ENCODE measurements at places on chromosomes 4 and X.

GRCh38 chr4:174198828-174199227 is 84.6 kb downstream of the FBXO8 start:
- DNase-seq: no peak

DNA sequence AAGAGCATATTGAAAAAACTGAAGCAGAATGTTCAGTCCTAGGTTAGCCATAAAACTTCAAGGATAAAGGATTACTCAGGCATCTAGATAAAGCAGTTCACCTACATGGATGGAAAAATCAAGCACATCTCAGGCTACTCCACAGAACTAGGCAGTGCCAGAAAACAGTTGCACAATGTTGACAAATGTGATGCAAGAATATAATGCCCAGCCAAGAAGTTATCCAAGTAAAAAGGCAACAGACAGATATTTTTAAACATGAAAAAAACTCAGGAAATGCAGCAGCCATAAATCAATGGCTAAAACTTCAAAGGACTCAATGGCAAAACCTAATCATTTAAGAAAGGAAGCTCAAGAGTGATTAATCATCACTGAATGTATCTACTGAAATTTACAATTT is 456.0 kb upstream of the FAM241A start:
- no peak for DNase-seq

DNA sequence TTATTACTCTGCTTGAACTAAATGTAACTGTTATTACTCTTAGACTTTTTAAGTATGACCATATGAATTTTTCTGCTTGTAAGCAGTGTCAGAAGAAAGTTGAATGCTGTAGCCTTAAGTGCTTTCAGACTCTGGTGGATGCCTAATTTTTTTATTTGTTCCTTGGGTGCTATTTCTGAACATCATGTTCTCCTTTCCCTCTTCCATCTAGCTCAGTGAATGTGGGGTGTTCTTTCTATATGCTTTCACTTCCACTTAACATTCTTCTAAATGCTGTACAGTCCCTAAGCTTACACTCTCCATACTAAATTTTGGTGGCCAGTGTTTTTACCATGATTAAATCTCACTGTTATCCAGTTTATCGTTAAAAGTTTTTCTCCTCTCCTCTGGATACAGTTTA is 3.6 kb downstream of the DCK start:
- no peak for DNase-seq

DNA sequence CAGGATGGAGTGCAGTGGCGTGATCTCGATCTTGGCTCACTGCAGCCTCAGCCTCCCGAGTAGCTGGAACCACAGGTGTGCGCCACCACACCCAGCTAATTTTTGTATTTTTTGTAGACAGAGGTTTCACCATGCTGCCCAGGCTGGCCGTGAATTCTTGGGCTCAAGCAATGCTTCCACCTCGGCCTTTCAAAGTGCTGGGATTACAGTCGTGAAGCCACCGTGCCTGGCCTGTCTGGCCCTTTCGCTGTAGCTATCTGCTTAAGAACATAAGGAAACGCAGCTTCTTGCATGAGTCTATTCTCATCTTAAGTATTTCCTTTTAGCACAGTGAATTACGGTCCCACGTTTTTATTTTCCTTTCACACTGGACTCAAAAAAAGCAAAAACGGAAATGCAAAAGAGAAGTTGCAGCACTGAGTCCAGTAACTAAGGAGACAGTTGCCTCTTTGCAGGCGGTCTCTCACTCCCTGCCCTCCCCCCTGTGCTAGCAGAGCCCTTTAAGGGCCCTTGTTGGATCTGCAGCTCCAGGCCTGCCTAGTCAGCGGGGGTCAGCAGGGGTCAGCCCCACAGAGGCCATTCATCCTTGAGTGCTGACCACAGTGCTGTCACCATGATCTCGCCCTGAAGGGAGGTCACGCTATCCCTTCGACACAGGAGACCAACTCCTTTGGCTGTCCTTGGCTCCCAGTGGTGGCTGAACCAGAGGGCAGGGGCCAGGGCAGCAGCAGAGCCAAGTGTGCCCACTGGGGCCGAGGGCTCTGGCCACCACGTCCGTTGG is 21.8 kb upstream of the TBC1D14 start:
- no peak for DNase-seq

DNA sequence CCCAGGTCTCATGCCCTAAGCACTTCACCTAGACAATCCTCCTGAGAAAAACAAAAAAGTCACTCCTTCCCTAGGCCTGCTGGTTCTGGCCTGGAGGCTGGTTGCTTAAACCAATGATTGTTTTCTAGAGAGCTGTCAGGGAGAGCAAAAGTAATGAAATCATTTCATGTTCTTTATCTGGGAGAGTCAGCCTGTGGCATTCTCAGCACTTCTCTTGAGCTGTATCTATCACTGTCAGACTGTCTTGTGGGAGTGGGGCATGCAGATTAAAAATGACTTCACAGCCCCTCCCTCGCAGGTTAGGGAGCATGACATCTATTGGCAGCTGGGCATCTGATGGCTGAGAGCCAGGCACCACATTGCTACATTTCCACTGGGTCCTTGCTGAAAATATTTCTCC is 20.4 kb upstream of the TMEM154 start:
- no peak for DNase-seq

- DNase-seq: no peak
These were observed 367.8 kb upstream of the SLC7A11 start for GRCh38 chr4:138609943-138610350.

DNA sequence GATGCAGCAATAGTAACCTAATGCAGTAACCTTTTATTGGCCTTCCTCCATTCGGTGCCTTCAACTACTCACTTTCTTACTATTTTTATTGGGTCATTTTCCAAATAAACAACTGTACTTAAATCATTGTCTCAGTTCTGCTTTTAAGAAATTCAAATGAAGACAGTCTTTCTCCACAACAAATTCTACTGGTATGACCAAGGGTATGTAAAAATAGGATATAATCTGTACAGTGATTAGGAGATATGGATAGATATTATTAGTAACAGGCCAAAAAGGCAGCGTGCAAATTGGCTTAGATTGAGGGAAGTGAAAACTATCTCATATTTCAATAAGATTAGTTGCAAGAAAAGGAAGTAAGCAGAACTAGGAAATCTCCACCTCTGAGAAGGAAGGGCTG is 177.4 kb upstream of the PPP1R2C start:
- DNase-seq: no peak

DNA sequence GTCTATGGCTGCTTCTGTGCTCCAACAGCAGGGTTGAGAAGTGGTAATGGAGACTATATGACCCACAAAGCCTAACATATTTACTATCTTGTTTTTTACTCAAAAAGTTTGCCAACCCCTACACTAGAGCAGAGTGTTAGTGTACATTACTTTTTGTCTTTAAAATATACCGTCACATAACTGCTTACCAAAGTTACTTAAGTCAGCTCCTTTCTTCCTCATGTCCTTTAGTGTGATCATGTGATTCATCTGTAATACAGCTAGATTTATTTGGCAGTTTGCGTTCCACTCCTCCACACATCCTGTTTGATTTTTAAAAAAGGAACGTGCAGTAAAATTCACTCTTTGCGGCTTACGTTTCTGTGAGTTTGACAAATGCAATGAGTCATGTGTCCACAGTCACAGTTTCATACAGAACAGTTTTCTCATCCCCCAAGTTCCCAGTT is 162.4 kb upstream of the GPRIN3 start:
- DNase-seq: no peak

- DNase-seq: no peak
These were observed 42.9 kb downstream of the ACSL1 start for GRCh38 chr4:184782731-184783373.

GRCh38 chr4:77593993-77594392 is 11.6 kb upstream of the CXCL13 start:
- DNase-seq: no peak

- no peak for DNase-seq
These were observed 1.7 kb upstream of the SLC2A9 start for GRCh38 chr4:10023050-10023419.

DNA sequence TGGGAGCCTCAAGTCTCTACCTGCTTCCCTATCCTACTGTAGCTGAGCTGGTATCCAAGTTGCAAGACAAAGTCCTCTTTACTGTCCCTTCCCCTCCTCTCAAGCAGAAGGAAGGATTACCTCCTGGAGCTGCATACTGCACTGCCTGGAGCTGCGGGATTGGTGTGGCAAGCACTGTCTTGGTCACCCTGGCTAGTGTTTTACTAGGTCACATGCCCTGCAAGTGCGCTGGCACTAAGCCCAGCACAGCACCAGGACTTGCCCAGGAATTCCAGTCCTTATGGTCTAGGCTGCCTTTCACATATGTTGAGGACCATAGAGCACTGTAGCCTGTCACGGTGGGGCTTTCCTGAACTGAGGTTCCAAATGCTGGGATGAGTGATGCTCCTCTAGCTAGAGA is 227.3 kb upstream of the ZC4H2 start:
- no peak for DNase-seq

DNA sequence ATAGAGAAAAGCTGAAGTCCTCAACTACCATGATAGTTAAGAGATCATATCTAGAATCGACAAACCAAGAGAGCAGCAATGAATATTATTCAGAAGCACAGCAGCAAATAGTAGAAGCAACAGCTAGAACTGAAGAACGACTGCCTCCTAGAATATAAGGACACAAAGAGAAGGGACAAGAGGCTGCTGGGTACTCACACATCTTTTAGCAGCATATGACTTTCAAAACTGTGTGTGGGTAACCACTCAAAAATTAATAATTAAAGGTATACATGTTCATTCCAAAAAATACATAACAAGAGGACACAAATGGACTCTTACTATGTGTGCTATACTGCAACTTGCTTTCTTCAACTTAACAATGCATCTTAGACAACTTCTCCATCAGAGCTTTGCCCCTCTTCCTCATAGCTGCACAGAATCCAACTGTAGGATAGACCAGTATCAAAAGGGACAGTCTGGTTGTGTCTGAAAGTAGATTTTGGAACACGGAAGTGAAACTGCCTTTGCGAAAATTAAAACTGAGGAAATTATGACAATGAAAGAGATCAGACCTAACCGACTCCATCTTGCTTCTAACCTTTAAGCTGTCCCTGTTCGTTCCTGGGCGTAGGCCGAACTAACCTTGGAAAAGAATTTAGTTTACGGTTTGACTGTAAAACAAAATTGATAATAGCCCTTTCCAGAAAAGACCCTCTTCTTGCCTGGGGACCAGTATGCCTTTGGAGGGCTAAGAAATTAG is 125.7 kb downstream of the SH3KBP1 start:
- no peak for DNase-seq

DNA sequence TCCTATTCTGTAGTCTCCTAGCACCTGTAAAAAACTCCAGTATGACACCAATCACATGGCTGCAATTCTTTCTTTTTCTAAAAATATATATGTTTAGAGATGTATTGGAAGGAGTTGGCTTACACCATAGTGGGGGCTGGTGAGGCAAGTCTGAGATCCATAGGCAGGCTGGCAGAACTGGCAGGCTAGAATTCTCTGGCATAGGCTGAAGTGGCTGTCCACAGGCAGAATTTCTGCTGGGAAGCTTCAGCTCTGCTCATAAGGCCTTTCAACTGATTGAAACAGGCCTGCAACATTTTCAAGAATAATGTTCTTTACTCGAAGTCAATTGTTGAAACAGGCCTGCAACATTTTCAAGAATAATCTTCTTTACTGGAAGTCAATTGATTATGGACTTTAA is 37.0 kb downstream of the FGF2 start:
- DNase-seq: no peak

DNA sequence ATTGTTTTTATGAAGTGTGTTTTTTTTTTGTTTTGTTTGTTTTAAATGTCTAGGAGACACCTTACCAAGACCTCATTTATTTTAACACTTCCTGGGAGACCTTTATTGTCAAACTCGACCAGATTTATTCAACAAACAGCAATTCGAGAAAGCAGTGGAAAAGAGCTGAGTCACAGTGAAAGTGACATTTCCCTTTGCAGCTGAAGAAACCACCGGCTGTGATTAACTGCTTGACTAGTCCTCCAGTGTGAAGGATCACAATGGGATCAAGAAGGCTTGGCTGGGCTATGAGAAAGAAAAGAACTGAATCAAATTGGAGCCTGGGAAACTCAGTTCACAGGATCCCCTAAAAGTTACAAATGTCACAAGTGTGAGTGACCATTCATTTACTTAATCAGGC is 11.9 kb upstream of the ADH7 start:
- peak; percentile 42 for DNase-seq

DNA sequence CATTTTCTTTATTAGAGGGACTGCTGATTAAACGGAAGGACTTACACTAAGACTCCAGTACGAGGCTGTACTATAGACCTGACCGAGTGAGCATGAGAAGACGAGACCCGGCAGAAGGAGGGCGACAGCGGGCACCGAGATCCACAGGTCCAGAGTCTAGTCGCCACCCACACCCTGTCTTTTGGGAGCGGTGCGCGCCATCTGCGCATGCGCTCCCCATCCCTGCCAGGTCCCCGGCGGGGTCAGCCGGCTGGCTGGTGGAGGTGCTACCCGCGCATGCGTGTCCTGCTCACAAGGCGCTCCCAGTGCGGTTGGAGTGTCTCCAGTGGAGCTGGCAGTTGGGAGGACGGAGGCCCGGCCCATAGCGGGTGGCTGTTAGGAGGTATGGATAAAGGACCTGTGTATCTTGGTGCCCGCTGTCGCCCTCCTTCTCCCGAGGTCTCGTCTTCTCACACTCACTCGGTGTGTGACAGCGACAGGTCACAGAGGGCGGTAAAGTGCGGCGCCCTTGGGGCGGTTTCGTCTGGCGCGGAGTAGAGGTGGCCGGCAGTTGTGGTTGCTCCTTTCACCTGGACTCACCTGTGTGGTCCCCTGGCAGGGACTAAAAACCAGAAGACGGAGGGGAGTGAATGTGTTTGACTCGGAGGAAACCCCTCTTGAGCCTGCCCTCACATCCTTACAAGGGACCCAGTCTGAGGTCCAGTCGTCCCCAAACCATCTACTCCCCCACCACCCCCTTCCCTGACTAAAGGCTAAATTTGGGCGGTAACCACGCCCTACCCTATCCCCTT is 7.6 kb upstream of the HSD17B10 start:
- DNase-seq: peak; percentile 45

- DNase-seq: no peak
These were observed 19.3 kb downstream of the PRSS48 start for GRCh38 chr4:151296227-151296626.

GRCh38 chr4:55931833-55932232 is 16.9 kb upstream of the CEP135 start:
- no peak for DNase-seq

DNA sequence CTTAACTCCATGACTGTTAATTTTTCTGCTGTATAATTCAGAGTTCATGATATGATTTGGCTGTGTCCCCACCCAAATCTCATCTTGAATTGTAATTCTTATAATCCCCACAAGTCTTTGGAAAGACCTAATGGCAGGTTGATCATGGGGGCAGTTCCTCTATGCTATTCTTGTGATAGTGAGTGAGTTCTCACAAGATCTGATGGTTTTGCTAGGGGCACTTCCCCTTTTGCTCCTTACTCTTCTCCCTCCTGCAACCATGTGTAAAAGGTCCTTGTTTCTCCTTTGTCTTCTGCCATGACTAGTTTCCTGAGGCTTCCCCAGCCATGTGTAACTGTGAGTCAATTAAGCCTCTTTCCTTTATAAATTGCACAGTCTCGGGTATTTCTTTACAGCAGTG is 1751.9 kb downstream of the ARAP2 start:
- no peak for DNase-seq

All from PC-9 (cell line).